ENCODE measurements at places on chromosomes 3 and 15.

GRCh38 chr3:108469126-108469525 lies 41.3 kb downstream of the MYH15 start:
- DNase-seq = no peak

DNA sequence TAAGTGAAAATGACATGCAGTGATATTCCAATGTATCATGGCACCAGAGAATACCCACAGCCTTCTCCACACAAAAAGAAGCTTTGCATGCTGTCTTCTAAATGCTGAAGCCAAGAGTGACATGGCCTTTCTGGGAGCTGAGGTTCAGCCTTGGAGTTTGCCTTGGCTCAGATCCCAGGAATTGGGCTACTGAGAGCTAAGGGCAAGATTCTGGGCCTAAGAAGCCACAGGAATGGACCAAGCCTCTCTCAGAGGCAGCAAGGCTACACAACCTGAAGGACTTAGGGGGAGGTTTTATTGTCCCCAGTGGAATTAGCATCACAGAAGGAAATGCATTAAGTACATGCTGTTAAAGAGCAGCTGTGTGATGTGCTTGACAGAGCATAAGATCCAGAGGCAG lies 1078.5 kb downstream of the TUSC7 start:
- no peak for DNase-seq

DNA sequence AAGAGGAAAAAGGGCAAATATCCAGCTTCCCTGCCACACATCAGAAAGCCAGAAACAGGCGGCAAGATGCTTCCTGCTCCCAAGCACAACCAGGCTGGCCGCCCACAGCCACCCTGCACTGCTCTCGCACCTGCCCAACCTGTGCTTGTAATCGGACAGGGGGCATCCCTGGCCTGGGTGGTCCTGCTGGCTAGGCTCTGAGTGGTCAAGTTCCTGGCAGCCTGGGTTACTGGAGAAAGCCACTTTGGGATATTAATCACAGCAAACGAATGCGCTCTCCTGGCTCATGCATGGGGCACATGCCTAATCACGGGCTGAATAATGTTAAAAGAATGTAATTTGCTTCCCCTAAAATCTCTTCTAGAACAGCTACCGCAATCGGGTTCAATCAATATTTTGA lies 442.4 kb downstream of the MCTP2 start:
- DNase-seq = no peak

GRCh38 chr3:38382506-38383080 lies 36.0 kb downstream of the XYLB start:
- DNase-seq = no peak

DNA sequence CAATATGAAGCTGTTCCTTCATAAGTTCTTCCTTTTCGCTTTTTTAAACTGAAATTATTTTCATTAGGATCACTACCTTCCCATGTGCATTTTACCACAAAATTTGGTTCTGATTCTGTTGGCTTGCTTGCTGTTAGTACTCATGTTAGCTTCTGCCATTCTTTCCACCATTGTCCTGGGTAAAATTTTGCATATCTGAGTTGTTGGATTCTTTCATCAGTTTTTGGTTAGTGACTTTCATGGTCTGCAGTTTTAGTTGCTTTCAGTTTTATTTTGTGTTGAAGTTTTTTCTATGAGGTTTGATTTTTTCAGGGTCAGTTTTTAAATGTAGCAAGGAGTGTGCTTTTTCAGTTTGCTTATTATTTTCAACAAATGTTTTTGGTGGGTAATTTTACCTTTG lies 71.9 kb downstream of the SMAD3 start:
- no peak for DNase-seq

DNA sequence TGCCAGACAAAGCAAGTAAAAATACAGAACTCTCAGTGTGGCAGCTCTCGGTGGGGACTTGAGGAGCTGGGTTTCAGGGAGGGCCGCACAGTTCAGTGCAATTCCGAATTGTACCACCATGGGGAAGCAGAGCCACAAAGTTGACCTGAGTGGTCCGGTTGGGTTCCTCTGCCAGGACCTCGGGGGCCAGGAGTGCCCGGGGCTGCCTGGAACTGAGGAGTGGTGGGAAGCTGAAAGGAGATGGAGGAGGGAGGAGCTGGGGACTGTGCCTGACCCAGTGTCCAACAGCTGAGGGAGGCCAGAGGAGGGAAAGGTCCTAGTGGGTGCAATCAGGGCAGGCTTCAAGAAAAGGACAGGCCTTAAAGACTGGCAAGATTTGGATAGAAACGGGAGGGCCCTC lies 32.2 kb upstream of the TRH start:
- DNase-seq = no peak

DNA sequence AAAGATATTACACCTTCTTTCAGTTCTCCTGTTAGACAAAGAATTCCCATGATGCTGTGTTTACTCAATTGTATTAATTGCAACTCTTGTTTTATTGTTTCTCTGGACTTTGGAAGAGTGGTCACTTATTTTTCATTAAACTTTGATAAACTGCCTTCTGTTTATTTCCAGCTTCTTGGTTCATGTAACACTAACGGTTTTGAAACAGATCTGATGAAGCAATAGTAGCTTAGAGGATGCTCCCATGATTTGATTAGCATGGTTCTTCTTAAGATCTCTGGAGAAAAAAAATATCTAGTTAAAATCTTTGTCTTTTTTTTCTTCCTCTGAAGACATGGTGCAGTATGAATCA lies 90.1 kb downstream of the FNDC3B start:
- DNase-seq = no peak

GRCh38 chr15:49737127-49737526 lies 116.3 kb downstream of the DTWD1 start:
- DNase-seq = no peak

DNA sequence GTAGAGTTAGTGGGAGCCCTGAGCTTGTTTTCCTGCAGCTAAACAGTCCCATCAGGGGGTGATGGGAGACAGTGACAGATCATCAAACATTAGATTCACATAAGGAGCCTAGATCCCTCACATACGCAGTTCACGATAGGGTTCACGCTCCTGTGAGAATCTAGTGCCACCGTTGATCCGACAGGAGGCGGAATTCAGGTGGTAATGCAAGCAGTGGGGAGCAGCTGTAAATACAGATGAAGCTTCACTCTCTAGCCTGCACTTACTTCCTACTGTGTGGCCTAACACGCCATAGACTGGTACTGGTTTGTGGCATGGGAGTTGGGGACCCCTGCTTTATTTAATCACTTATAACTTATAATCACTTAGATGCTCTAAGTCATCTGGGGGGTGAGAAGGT lies 179.1 kb downstream of the AKAP13 start:
- DNase-seq = no peak

DNA sequence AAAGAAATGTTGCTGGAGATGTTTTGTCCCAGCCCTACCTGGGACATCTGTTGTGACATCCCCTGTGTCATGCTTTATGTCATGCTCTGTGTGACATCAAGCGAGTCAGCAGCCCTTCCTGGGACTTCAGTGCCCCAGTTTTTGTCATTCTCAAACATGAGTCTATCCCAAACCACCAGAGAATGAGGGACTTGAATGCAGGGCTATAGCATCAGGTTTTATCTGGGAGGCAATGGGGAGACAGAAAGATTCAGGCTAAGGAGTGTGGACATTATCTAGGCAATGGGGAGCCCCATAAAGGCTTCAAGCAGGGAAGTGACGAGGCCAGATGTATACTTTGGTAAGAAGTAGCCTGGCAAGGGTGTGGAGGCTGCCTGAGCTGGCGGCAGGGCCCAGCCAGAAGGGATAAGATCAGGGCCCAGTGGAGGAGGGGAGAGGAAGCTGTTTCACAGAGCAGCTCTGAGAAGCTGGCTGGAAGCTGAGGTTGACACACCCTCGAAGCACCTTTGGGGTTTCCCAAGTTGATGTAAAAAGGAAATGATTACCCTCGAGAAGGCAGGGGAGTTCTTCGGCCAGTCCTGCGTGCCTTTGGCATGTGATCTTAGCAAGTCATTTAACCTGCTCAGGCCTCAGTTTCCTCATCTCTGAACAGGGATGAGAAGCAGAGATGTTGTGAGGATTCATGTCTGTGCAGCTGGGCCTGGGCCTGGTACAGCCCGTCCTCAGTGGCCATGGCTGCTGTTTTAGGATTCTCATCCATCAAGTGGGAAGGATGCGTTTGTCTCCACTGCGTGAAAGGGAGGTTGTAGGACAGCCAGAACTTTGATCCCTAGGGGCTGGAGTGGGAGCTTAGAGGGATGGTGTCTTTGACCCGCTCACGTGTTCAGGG lies 34.3 kb downstream of the IRAK2 start:
- peak; percentile 75 for DNase-seq

DNA sequence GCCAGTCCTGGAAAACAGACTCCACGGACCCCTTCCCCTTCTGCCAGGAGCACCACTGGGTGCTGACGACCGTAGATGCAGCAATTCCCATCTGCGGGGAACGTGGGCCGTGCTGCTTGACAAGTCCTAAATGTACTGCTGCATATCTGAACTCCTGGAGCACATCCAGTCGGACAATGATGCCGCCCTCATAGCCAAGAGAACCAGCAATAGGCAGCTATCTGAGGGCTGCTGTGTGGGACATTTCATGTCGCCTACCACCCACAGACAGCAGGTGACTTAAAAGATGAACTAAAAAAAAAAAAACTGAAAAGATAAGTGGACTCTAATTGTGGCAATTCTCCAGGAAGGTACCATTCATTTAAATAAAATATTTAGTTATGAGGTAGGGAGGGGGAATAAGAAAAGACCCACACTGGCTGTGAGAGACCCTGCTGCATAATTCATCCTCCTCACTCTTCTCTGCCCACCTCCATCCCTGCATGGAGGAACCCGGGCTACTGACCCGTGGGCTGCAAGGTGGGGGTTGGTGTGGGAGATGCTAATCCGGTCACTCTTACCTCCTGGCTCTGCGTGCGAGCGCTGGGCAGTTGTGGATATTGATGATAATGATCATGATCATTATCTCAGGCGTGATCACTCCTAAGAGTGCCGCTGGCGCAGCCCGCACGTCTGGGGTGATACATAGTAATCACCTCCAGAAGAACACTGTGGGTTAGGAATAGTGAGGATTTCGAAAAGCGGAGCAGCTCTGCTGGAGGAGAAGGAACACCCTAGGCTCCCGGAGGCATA lies 28.3 kb downstream of the ALS2CL start:
- no peak for DNase-seq

DNA sequence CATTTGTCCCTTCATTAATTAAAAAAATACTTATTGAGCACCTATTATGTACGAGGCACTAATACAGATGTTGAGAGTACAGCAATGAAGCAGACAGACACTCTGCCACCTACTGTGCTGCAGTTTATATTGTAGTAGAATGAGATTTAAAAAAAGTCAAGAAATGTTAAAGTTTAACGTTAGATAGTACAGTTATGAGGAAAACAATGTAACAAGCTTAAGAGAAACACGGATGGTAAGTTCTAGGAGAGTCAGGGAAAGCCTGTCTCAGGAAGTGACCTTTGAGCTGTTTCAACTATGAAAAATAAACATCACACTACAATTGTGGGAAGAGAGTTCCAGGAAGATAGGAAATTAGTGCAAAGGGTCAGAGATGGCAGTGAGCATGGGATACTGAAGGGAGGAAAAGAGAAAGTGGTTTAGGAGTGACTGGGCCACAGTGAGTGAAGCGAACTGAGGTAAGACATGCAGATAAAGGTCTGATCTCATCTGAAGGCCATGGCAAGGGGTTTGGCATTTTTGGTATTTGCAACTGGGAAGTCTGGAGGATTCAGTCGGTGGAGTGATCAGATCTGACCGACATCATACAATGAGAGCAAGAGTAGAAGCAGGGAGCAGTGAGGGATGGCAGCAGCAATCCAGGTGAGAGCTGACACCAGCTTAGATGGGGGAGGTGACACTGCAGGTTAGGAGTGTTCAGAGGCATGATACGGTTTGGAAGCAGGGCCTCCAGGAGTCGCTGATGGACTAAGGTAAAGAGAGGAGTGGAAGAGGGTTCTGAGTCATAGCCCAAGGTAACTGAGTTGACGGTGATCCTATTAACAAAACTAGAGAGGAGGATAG lies 28.5 kb downstream of the PLSCR4 start:
- DNase-seq = no peak

DNA sequence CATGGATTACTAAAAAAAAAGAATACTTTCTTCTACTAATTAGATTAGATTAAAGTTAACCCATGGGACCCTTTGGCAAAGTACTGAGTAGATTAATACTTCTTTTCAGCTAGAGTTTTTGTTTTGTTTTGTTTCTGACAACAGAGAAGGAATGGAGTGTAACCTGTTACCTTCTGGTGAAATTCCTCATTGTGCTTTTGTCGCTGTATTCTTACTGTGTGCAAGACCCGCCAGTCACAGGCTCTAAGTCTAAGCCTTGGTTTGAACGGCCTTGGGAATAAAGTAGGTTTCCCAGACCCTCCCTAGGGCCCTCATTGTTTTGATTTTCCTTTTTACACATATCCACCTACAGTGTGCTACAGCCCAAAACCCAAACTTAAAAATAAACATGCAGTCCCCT lies 171.1 kb upstream of the IL12A start:
- no peak for DNase-seq

DNA sequence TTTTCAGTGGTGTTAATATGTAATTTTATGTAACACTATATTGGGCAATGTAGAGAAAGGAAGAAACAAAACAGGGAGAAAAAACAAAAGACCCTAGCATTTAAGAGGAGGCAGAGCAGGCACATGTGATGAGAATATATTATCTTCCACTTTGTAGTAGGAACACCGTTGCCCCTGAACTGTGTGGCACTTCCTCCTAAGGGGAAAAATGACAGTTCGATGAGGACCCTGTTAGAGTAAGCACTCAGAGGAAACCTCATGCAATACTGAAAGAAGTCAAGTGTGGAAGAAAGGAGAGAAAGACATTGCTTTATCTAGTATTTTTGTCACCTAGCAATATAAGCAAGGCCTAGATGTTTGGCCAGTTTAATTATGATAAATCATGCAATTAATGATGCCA lies 32.2 kb downstream of the ARPP21 start:
- no peak for DNase-seq

GRCh38 chr3:89925976-89926375 lies 818.6 kb downstream of the EPHA3 start:
- DNase-seq = no peak

GRCh38 chr3:170414202-170414663 lies 4.4 kb upstream of the CLDN11 start:
- peak; percentile 68 for DNase-seq

GRCh38 chr15:90915808-90916440 lies 12.8 kb downstream of the MAN2A2 start:
- no peak for DNase-seq

DNA sequence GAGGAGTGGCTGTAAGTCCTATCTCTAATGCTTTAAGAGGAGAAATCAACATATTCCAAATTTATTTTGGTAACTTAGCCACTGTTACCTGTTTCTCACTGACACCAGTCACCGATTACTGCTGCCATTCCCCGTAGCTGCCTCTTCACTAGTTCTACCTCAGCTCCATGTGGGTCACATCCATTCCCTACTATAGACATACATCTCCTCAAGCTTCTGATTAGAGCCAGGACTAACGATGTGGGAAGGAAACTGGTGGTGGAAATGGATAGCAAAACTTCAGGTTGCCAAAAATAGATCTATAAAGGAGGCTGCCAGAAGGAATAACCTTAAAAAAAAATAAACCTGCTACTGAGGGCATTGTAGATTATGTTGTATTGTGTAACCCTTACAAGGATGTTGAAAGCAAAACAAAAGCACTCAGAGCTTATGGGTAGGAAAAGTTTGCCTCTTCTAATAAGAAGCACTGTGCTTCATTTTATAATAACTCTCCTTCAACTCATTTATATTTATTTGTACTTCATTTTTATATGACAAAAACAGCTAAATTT lies 56.0 kb downstream of the KAT2B start:
- DNase-seq = no peak

GRCh38 chr15:71790081-71790480 lies 20.3 kb upstream of the NR2E3 start:
- DNase-seq = no peak

Measured in hematopoietic multipotent progenitor cell treated with erythropoietin and hydrocortisone succinate and interleukin-3 and kit ligand, for 15 days (in vitro differentiated cells).